ENCODE measurements at places on chromosomes 11 and 22.

- no peak for DNase-seq
Observed at GRCh38 chr11:457111-457760, 7.2 kb downstream of the PTDSS2 start.

GRCh38 chr22:42913874-42914510, 56.9 kb upstream of the ARFGAP3 start:
- no peak for DNase-seq

- DNase-seq, result no peak
Observed at GRCh38 chr11:128619007-128619406, 31.6 kb upstream of the ETS1 start.

DNA sequence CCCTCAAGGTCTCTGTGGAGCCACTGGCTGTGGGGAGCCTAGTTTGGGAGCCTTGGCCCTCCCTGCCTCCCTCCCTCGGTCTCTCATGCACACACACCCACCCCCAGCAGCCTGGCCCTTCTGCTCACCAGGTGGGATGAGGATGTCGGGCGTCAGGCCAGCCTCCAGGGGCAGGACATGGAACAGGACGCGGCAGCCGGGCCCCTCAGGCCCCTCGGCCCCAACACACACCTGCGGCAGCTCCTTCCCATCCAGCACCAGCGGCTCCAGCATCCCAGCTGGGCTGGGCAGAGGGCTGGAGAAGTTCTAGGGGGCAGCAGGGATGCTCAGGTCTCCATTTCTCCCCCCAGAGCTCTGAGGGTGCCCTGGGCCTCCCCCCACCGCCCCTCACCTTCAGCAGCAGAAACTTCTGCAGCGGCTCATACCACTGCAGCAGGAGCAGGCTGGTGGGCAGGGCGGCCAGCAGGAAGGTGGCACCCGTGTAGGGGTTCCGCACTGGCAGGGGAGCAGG, 11.2 kb downstream of the MAP4K2 start:
- no peak for DNase-seq

GRCh38 chr11:81246941-81247340, 1486.7 kb downstream of the FAM181B start:
- DNase-seq, result no peak

DNA sequence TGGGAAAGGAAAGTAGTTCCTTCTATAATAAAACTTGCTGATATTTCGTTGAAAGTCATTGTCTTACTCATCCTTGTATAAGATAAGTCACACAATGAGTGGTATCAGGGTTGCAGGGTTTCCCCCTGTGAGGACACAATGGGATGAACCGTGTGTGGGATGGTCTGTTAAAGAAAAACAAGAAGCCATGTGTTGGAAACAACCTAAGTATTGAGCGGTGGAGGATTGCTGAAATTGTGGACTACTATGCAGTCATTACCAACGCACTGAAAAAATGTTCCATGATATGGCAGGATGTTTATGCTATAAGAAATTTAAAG, 28.6 kb downstream of the PTPRJ start:
- DNase-seq, result no peak

- no peak for DNase-seq
Observed at GRCh38 chr11:126874276-126874675, 126.3 kb downstream of the KIRREL3 start.

GRCh38 chr11:4191031-4191571, 96.5 kb downstream of the RRM1 start:
- DNase-seq, result no peak

- DNase-seq, result peak; percentile 80
Observed at GRCh38 chr22:37166675-37167066, 17.0 kb upstream of the IL2RB start.

DNA sequence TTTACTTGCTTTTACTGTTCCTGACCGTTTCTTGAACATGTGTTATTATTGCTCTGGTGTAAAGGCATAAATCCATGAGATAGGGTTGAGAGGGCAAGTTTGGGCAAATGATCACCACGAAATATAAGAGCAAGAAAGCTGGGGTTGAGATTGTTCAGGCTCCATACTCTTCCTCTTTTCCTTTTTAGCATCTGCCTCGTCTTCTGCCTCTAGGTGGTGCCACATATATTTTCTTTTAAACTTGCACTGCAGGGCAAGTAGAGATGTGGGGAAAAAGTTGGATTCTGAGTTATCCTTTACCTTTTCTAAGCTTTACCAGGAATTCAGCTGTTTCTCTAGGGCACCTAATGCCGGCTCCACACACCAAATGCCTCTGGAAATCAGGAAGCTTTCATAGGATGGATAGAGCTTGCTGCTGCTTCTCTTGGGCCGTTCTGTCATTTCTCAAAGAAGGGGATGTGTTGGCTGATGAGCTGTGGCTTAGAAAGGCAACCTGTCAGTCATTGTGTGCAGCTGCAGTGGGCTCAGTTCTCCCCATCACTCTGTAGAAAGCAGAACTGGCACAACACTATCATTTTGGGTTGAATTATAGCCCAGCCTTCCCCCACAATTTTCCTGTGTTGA, 98.2 kb downstream of the LDLRAD3 start:
- DNase-seq, result no peak

DNA sequence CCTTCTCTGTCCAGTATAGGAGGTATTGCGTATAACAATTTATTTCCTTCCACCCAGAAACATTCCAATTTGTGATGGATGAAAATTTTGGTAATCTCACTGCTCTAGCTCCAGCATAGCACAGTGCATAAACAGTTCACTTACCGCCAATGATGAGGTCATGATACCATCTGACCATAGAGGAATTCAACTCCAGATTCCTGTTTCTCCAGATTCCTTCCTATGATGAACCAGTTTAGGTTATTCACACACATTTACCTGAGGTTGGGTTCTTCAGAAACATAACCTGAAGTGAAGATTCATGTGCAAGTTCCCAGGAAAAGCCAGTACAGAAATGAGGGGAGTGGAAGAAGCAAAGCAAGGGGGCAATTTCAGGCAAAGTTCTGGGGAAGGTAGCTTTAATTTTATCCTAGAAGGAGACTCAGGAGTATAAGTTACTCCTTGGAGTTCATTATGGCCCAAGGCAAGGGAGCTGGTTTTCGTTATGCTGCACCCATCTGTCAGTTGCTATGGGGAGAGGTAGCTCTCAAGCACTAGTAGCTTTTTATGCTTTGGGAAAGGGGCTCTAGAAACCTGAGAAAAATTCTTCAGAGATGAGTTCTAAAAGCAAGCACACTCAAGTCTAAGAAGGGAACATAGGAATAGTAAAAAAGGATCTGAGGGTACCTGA, 121.6 kb downstream of the CASP12 start:
- no peak for DNase-seq

DNA sequence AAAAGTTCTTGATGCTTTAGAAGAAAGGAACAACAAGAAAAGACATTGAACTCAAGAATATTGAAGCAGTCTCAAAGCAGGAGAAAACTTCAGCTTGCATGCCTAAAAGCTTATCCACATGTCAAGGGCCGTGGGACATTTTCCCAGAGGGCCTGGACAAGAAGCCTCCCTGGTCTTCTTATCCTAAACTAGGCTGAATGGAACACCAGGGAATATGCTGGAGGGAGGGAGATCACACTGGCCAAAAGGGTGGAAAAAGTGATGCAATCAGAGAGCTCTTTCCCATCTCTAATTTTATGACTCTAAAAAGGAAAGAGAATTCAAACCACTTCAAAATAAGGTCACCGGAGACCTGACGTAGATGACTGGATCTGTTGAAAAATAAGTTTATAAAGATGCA, 107.2 kb downstream of the MPPED2 start:
- no peak for DNase-seq

GRCh38 chr22:44024288-44024921, at the start of gene PARVB:
PARVB (plus strand) TSS chr22:44024302; CDS start chr22:44024340, 38 bp downstream.
- no peak for DNase-seq

DNA sequence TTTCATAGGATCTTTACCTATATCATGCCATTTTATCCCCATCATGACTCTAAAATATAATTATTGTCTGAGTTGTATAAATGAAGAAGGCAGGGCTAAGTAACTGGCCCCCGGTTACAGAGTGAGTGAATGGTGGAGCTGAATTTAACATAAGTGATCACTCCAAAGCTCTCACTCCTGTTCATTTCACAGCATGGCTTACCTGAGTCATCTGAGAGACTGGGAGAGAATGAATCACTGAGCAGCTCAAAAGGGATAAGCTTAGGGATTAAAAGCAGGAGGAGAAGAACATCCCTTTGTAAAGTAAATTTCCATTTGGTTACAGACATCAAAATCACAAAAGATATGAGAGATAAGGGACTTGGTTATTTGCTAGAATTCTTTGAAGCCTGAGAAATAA, 294.0 kb upstream of the CTSC start:
- DNase-seq, result no peak

DNA sequence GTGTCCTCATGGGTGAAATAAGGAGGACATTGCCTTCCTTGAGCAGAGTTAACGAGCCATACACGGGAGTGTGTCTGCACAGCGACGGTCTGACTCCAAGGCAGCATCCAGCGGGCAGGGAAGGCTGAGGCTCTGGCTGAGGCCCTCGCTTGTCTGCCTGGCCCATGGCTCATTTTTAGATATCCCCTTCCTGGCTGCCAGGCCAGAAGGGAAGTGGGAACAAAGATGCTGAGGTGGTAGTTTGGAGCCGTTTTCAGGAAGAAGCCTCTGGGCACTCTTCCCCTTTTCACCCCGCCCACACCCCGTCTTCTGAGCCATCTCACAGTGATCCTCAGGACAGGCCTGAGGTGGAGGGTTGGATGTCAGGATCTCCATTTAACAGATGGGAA, 3.0 kb upstream of the SLCO2B1 start:
- no peak for DNase-seq

DNA sequence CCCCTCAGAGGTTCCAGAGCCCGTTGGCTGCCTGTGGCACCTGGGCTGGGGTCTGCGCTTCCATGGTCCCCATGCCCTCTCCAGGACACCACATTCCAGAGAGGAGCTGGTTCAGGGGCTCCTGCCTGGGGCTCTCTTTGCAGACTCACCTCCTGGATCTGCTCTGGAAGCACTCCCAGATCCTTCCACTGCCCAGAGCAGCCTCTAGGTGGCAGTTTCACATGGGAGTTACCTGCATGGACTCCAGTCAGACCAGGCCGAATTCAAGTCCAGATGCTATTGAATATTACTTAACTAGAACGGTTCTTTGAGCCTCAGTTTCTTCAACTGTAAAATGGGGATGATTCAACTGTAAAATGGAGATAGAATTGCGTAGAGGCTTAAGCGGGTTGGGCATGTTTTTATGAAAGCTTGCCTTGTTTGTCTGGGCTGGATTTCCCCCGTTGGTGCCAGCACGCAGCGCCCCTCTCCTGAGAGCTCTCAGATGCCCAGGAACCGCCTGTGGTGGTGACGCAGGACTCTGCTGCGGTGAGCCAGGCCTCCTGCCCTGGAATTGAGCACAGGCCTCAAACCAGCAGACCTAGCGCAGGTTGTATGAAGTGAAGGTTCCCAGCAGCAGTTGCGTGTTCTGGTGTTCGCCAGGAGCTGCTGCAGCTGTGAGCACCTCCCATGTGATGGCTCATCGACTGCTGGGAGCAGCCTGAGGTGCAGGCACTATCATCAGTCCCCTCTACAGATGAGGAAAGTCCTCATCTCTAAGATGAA, 44.2 kb downstream of the LMO1 start:
- no peak for DNase-seq

GRCh38 chr22:34620832-34621231, 445.1 kb upstream of the ISX start:
- DNase-seq, result no peak

- DNase-seq, result no peak
Observed at GRCh38 chr22:48367731-48368130, 1459.9 kb downstream of the BRD1 start.

DNA sequence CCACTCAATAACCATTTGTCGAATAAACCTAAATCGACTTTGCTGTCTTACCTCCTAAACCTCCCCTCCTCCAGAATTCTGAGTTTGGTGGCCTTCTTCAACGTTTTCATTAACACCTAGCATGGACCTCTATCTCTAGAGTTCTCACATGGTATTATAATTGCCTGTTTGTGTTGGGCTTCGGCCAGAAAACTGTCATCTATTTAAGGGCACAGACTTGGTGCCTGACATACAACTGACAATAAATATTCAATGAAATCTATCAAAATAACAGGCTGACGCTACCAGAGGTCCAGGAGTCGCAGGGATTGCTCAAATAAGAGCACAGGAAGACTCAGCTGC, 687 bp downstream of the ALKBH8 start:
- no peak for DNase-seq

DNA sequence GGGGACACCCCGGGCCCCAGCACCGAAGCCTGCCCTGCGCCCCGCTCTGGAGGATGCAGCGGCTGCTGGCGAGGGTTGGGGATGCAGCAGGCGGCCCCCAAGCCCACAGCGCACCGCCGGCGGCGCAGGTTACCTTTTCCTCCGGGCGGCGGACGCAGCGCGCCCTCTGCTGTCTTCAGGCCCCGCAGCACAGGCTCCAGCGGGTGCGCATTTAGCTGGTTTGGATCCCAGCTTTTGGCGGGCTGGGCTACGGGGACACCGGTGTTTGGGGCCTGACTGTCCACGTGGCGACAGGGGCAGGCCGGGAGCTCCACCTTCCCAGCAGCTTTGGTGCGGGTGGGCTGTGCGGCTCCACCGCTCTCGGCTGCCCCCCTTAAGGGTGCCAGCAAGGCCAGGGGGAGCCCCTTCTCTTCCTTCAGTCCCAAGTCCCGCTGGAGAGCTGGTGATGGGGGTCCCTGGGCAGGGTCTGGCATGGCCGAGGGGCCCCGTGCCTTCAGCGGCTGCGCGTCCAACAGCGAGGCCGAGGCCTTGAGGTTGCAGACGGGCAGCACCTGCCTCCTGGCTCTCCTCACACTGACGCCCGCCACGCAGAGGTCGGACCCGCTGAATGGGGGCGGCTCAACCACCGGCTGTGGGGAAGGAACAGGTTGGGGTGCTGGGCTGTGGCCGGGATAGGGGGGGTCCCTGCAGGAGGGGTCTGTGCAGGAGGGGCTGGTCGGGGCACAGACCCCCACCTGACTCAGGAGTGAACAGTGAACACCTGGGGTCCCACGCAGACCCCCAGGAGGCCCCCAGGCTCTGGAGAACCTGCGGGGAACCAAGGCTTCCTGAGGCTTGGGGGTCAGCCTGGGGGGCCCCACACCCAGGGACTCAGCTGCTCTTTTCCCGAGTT, 18.0 kb upstream of the IL17REL start:
- peak; percentile 49 for DNase-seq

- no peak for DNase-seq
Observed at GRCh38 chr22:27100789-27101188, 443.4 kb downstream of the MIAT start.

- DNase-seq, result no peak
Observed at GRCh38 chr22:49449377-49449776, 378.3 kb downstream of the BRD1 start.

GRCh38 chr11:17747131-17747955, 12.8 kb downstream of the KCNC1 start:
- DNase-seq, result no peak

- no peak for DNase-seq
Observed at GRCh38 chr22:48372390-48372789, 1455.3 kb downstream of the BRD1 start.
